ENCODE measurements at places on chromosomes 13 and 19.

GRCh38 chr19:28519218-28519779 is 693.7 kb downstream of the UQCRFS1 start:
- no peak for DNase-seq

DNA sequence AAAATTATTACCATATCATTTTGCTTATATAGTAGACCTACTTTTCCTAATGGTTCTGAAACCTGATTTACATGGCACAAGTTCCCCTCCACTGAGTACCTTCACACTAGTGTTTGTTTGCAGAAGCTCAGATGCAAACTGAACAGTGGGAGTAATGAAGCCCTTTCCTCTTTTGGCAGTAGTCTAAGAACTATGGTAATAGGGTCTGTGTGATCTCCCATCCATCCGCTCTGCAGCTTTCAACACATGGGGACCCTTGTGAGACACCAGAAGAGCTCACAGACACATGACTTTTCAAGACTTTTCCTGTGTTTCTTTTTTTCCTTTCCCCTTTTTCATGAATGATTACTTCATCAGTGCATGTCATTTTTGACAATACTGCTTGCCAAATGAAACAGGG is 336.0 kb downstream of the ATP8A2 start:
- no peak for DNase-seq

- DNase-seq = no peak
Observed at GRCh38 chr13:109725297-109725696, 61.1 kb downstream of the IRS2 start.

- peak; percentile 63 for DNase-seq
Observed at GRCh38 chr19:17999684-18000479, 8.1 kb upstream of the ARRDC2 start.

GRCh38 chr19:44642377-44642776 is 1.3 kb upstream of the PVR start:
- DNase-seq = no peak

GRCh38 chr19:20269461-20269860 is 102.4 kb downstream of the ZNF486 start:
- DNase-seq = no peak

DNA sequence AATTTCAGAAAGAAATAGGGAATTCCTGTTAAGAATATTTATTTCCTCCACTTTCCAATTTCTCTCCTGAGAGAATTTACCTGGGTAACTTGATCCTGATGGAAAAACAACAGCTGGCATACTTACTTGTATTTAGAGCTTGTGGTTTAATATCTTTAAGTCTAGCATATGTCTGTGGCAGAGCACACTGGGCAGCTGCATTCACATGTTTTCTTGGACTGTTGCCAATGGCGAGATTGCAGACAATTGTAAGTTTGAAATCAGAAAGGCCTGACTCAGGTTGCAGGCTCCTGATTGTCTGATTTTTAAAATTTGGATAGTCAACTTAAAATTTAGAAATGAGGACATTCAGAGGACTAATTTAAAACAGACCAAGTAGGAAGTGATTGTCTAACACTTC is 66.9 kb downstream of the NHLRC3 start:
- DNase-seq = no peak

GRCh38 chr13:111854403-111854802 is 212.5 kb upstream of the SOX1 start:
- no peak for DNase-seq

DNA sequence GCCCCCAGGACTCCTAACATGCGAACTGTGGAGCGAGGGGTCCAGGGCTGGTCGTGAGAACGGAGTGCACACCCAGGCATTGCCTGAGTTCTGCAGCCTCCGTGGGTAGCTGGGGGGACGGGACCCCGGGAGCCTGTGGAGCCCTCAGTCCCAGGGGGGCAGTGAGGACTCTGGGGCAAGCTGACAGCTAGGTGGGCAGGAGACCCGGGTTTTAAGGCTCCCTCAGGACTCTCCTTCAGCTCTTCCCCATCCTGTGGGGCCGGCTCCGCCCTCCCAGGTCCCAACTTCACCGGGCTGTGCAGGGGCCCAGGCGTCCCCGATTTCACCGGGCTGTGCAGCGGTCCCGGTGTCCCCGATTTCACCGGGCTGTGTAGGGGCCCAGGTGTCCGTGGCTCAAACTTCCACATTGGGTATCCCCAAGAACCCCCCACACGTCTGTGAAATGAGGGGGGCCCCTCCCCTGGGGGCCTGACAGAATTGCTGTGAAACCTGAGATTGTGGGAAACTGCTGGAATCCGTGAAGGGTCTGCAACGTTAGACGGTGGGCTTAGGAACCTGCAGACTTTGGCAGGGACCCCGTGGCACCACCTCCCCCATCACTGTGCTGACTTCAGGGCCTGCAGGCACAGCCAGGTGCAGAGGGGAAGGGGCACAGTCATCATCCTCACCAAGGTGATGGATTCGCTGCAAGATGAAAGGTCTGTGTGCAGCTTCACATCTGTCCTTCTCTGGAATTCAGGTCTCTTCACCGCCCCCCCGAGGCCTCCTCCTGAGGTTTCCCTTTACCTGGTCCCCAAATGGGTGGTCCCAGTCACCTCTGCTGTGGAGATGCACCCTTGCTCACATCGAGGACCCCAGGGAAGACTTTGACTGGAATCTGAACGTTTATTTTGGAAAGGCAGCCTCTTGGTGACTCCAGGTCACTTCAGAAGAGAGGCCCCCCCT is 73.2 kb upstream of the MCF2L start:
- DNase-seq = no peak

GRCh38 chr19:3684054-3684816 is 16.0 kb downstream of the PIP5K1C start:
- no peak for DNase-seq

DNA sequence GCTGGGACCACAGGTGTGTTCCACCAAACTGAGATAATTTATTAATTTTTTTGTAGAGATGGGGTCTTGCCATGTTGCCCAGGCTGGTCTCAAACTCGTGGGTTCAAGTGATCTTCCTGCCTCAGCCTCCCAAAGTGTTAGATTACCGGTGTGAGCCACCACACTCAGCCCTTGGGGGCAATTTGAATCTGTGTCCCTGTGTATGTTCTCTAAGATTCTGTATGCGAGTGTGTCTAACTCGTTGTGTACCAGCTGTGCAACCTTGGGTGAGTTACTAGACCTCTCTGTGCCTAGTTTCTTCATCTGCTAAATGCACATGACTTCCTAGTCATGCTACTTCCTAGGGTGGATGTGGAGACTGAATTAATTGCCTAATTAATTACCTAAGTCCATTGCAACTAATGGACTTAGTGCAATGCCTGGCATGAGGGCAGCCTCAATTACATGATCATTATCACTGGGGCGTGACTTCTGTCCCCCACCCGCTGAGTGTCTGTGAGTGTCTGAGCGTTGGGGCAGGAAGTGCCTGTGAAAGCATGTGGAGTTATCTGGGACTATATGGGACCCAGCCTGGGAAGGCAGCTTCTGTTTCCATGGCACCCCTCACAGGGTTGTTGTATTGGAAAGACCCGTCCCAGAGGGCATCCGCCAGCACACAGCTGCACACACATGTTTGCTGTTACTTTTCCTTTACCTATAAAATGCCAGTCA is 1.8 kb upstream of the NCCRP1 start:
- DNase-seq = no peak

DNA sequence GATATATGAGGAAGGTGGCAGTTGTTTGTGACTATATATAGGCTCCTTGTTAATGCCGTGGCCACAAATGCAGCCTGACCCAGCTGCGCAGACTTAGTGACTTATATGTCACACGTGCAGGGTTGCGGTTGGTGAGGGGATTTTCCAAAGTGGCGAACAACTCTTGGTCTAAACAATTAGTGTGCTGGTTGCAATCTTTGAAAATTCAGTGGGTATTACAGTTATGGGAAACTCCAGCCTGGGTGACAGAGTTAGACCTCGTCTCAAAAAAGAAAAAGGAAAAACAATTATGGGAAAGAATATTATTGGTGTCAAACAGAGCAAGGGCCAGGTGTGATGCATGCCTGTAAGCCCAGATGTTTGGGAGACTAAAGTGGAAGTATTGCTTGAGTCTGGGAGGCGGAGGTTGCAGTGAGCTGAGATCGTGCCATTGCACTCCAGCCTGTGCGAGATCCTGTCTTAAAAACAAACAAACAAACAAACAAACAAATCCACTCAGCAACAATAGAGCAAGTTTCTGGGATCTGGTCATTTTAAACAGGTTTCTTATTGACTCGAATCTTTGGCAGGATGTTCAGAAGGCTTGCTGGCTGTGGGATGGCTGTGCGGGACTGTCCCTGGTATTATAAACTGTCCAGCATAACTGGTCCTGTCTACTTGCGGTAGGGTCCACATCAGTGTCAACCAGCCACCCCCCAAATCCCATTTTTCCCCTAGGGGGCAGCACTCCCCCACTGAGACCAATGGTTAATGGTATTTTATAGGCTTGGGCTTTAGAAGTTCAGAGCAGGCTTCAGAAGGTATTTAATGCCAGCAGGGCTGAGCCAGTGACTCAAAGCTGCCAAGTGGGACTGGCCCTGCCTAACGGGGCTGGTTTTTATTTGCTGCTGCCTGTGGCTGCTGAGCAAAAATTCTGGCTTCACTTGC is 15.4 kb downstream of the RELB start:
- no peak for DNase-seq

DNA sequence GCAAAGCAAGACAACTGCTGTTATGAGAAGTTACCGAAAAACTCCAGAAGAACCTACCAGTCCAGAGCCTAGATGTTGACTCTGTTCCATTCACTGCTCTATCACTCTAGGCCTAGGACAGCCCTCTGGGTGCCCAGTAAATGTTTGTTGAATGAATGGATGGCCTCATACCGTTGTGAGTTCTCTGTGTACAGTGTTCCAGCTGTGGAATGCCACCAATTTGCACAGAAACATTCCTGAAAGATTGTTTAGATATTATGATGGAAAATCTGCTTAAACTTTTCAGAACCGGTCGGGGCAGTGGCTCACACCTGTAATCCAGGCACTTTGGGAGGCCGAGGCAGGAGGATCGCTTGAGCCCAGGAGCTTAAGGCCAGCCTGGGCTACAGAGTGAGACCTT is 1.3 kb upstream of the FBL start:
- no peak for DNase-seq

GRCh38 chr19:31975461-31975860 is 369.9 kb upstream of the ZNF507 start:
- no peak for DNase-seq

DNA sequence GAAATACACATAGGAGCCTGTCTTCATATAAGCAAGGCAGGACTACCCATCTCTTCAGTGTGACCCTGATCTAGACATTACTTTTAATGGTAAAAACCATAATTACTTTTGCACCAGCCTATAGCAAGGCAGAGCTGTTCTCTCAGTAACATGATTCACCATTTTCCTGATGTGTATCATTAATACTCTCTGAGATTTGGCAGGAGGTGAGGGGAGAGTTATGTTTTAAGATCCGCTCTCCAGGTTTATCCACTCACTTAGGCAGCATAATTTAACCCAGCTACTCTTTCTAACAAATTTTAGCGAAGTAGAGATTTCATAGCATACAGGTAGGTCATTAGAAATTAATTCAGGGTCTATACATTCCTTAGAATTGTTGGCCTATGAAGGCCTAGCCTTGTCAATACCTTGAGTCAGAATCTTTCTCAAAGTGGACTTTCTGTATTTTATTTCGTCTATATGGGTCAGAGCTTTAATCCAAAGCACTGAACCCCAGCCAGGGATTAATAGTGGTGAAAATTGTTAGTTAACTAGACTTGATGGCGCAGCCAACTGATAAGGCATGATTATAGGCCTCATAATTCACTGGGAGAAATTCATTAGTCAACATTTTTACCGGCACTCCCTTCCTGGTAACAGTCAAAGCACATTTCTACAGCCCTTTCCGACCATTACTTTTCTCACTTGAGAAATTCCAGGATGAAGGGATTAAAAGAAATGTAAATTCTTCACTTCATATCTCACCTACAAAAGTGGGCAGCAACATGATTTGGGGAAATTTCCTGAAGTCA is 955.1 kb downstream of the DIAPH3 start:
- no peak for DNase-seq

DNA sequence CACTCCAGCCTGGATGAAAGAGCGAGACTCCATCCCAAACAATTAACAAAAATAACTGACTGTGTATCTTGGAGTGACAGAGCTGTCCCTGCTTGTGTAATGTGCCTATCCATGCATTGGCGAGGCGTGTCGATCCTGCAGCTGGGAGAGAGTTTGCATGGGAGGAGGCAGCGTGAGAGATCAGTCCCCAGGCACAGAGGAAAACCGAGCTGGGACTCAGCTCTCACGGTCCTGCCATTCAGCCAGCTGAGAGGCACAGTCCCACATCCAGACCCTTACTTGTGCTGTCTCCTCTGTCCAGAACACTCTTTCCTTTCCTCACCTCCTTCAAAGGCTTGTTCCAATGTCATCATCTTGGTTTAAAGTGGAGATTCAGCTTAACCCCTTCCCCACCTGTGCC is 11.9 kb upstream of the SULT2B1 start:
- DNase-seq = no peak

DNA sequence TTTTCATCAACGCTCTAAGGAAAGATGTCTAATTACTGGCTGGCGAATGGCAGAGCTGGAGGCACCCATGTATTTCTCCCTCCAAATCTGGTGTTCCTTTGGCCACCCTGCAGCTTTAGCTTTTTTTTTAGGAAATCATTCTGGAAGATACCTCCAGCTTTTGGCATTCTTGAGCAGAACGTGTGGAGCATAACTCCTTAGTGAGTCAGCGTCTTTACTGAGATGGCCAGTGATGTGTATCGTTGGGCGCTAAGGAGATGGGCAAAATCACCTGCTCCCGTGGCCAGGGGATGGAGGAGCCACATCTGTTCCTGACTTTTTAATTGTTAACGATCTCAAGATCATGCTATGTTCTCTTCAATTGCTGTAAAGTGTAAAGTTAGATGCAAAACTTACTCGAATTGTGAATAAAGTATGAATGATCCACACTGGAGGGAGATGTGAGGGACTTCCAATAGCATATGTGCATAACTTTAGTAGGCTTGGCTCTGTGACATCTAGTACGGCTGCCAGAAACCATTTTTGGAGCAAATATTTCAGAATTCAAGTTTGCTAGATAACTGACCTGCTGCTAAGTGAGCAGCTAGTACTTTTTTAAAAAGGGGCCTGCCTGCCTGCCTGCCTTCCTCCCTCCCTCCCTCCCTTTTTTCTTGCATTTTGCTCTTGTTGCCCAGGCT is 24.4 kb upstream of the C1QTNF9 start:
- DNase-seq = no peak

DNA sequence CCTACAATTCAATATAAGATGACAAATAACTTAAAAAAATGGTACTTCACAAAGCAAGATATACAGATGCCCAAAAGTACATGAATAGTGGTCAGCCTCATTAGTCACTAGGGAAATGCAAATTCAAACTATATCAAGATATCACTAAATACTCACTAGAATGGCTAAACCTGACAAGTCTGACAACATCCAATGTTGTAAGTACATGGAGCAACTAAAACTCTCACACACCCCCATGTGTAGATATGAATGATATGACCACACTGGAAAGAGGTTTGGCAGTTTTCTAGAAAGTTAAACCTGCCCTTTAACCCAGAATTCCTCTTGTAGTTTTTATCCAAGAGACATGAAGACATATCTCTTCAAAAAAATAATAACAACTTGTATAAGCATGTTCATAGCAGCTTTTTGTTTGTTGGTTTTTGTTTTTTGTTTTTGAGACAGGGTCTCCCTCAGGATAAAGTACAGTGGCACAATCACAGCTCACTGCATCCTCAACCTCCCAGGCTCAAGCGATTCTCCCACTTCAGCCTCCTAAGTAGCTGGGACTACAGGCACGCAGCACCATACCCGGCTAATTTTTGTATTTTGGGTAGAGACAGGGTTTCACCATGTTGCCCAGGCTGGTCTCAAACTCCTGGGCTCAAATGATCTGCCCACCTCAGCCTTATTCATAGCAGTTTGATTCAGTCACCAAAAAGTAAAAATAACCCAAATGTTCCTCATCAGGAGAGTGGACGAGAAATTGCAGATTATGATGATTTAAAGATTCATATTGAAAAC is 55.1 kb downstream of the RFX2 start:
- no peak for DNase-seq

GRCh38 chr19:10372690-10373089 is 7.7 kb downstream of the TYK2 start:
- no peak for DNase-seq
